Stimulated activated CD8-positive, alpha-beta memory T cell treated with anti-CD3 and anti-CD28 coated beads, Interleukin-2, amount 100 ng/mL, for 48 hours (primary cell): ENCODE measurements at places on chromosomes 12 and 14.
A peak's percentile ranks its signal among the peaks of the same experiment; 100 is the strongest.

DNA sequence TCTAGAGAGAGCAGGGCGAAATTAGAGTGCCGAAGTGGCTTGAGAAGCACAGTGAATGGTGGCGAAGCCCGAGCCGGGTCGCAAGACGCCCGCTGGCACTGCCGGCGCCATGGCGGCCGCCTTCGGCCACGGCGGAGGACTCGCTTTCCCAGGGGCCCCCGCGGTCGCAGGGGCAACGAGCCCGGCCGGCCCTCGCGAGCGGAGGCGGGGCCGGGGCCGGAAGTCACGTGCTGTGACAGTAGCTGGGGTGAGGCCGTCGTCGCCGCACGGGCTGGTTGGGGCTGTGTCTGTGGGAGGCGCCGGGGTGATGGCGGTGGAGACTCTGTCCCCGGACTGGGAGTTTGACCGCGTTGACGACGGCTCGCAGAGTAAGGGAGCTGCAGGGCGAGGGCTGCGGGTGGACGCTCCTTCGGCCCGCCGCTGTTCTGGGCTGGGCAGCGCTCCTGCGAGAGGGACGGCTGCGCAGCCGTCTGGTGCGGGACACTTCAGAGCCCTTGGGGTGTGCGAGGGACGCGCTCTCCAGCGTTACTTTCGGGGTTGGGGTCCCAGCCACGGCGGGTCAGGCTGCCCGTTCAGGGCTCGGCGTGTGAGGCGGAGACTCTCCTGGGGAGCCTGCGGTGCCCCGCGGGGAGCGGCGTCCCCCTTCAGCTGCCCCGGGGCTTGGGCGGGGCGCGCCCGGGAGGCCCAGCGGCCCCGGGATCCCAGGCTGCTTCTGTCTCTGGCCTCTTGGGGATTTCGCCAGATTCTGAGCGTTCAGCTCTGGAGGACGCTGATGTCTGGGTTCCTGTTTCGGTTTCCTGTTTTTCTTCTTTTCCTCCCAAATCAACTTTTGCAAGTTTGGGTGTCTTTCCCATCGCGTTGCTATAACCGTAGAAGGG is at the start of gene WASHC4:
Gene WASHC4 (plus strand): TSS at position 238 of the 878 bp plus-strand sequence. CDS start 70 bp downstream, at position 308.
- DNase-seq = peak; percentile 91

DNA sequence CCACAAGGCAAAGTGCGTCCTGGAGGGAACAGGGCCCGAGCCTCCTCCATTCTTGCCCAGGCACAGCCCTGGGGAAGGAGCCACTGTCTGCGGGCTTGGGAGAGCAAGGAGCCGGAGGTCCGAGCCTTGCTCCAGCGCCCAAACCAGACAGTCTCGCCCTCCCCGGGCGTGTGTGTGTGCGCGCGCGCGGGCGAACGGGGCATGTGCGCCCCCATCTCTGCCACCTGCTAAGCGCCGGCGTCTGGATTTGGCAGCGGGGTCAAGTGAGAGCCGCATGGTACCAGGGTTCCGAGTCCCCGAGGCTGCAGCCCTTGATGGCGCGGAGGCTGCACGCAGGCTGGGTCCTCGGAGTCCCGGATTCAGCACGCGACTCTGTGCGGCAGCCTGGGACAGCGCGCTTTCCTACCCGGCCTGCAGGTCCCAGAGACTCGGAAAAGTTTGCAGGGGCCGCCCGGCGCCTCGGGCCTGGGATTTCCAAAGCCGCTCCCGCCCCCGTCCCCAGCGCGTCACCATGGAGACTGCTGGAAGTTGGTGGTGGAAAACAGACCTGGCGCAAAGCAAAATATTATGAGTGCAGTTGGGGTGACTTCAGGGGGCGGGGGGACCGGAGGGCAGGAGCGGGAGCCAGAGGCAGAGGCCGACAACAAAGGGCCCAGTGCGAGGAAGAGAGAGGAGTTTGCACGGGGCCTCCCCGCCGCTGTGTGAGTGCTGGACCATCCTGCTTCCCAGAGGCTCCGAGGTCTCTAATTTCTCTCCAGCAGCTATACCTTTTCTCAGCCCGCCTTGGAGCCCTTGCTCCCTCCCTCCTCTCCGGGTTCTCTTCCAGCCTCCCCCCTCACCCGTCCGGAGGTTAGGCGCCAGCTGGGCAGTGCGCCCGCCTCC is 4.2 kb downstream of the RFX4 start:
- DNase-seq = no peak

DNA sequence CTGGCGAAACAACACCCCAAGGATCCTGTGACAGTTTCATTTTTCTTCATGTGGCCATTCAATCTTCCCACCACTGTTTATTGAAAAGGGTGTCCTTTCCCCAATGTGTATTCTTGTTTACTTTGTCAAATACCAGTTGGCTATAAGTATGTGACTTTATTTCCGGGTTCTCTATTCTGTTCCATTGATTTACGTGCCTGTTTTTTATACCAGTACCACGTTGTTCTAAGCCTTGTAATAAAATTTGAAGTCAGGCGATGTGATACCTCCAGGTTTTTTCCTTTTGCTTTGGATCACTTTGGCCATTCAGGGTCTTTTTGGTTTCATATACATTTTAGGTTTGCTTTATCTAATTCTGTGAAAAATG is 9.1 kb upstream of the MGAT4C start:
- no peak for DNase-seq

GRCh38 chr12:131026754-131027153 is 73.0 kb downstream of the ADGRD1 start:
- DNase-seq = no peak

DNA sequence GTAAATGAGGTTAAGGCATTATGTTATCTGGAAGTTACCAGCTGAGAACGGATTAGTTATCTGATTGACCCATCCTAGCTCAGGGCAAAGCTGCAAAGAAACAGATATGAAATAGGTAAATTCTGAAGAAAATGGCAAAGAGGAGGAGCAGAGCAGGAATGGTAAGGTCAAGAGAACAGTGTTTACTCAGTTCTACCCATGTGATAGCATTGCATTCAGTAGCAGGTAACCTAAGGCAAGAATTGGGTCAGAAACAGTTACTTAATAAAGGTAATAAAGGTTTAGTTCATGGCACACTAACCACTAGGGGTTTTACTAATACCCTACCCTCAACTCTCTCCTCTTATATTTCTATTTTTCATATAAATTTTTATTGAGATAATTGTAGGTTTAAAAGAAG is 224.8 kb downstream of the ASCL1 start:
- DNase-seq = no peak

DNA sequence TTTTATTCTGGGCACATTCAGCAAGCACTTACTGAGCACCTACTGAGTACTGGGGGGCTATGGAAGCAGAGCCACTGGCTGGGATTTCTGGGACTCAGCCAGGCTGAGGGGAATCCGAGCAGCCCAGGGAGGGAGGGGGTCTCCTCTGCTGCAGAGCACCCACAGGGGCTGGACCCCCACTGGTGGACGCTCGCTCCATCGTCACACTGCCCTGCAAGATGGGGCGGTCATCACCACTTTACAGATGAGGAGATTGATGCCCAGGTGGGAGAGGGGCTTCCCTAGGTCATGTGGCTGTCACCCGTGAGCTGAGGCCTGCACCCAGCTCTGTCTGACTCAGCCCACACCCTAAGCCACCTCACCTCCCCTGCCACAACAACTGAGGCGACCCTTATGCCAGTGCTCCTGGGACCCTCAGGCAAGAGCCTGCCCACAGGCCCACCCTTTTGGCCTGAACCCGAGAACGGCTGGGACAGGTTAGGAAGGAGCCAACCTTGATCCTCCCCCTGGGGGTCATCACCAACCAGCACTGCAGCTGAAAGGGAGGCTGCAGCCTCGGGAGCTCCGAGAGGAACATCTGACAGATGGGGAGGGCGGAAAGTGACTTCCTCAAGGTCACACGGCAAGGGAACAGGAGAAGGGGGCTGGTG is 74.4 kb downstream of the SERPINA3 start:
- no peak for DNase-seq

- DNase-seq = no peak
These were observed 58.5 kb upstream of the RMST start for GRCh38 chr12:97404093-97404492.

DNA sequence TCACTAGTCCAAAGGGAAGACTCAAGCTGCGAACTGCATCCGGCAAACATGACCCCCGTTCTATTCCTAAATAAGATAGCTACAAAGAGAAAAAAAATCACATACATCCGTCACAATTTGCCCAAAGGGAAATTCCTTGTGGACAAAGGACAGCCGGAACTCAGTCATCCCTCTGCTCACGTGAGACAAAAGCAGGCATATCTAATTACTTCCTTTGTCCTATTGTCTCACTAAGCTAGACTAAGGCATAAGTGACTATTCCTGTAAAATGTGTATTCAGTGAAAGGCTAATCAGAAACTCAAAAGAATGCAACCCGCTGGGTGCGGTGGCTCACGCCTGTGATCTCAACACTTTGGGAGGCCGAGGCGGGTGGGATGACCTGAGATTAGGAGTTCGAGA is 27.2 kb upstream of the NINJ2 start:
- DNase-seq = no peak

GRCh38 chr12:111057701-111058425 is 137.5 kb upstream of the MYL2 start:
- DNase-seq = no peak
